ENCODE measurements at places on chromosomes 4 and X.

- DNase-seq, result peak; percentile 82
Measured at GRCh38 chr4:127698789-127699200, 31.4 kb upstream of the SLC25A31 start.

GRCh38 chr4:115365185-115365584 lies 251.8 kb upstream of the NDST4 start:
- no peak for DNase-seq

GRCh38 chr4:96009427-96010119 lies 169.7 kb downstream of the PDHA2 start:
- peak; percentile 15 for DNase-seq

- DNase-seq, result no peak
Measured at GRCh38 chr4:11209826-11210225, 218.9 kb downstream of the HS3ST1 start.

DNA sequence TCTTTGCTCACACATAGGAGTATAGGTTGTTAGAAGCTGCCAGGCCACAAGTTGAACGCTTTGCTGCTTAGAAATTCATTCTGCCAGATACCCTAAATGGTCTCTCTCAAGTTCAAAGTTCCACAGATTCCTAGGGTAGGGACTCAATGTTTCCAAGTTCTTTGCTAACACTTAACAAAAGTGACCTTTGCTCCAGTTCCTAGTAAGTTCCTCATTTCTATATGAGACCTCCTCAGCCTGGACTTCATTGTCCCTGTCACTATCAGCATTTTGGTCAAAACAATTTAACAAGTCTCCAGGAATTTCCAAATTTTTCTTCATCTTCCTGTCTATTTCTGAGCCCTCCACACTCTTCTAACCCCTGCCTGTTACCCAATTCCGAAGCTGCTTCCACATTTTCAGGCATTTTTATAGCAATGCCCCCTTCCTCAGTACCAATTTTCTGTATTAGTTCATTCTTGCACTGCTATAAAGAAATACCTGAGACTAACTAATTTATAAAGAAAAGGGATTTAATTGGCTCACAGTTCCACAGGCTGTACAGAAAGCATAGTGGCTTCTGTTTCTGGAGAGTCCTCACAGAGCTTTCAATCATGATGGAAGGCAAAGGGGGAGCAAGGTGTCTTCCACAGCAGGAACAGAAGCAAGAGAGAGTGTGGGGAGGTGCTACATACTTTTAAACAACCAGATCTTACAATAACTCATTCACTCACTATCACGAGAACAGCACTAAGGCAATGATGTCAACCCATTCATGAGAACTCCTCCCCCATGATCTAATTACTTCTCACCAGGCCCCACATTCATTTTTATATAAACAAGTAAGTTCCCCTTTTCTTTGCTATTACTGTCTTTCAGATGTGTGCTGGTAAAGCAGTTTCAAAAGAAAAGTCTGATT lies 11.5 kb upstream of the TLR1 start:
- DNase-seq, result no peak

DNA sequence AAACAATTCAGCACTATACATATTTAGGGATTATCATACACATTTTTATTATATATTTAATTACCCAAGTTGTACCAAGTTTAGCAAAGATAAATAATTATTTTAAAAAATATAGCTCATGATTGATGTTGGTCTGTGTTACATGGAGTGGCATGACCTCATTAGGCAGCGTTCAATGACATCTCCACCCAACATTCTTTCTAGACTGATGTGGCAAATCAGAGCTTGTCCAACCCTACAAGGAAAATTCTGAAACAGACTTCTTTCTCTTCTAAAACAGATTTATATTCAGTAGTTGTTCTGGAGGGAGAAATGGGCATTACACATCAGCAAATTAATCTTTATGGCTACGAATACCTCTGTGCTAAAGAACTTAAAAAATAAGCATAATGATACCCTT lies 189.7 kb downstream of the PDGFC start:
- DNase-seq, result peak; percentile 40

DNA sequence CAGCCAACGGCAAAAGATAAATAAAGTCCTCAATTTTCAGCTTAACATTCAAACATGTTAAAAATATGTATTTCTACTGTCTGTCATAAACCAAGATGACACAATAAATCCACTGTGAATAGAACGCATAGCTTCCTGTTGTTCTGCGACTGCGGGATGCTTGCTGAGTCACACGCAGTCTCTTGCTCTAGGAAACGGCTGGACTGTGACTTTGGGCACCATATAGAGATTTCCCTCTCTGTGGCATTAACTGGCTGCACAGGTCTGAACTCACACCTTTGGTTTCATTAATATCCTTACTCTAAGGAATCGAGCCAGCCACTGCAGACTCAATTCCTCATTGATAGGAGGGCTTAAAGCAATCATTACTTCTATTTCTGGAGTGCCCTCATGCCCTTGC lies 8.4 kb downstream of the BEND4 start:
- DNase-seq, result no peak

GRCh38 chrX:70444326-70444945 lies at the start of gene DLG3:
Gene DLG3 (plus strand): TSS chrX:70444835. CDS start chrX:70445202, 367 bp downstream.
- peak; percentile 41 for DNase-seq

GRCh38 chr4:81445196-81445595 lies 26.5 kb downstream of the RASGEF1B start:
- DNase-seq, result no peak

Data from fibroblast of skin of right quadriceps (primary cell).